ENCODE measurements at places on chromosomes 5 and 9. TPM values are rescaled to one million over a fixed set of nuclear protein-coding genes. Genes with fewer than 3 reads are reported as not detected.

IRGM gene
- 0.09 TPM for total RNA-seq

ADAMTS16 gene
- total RNA-seq, result not detected

DNA sequence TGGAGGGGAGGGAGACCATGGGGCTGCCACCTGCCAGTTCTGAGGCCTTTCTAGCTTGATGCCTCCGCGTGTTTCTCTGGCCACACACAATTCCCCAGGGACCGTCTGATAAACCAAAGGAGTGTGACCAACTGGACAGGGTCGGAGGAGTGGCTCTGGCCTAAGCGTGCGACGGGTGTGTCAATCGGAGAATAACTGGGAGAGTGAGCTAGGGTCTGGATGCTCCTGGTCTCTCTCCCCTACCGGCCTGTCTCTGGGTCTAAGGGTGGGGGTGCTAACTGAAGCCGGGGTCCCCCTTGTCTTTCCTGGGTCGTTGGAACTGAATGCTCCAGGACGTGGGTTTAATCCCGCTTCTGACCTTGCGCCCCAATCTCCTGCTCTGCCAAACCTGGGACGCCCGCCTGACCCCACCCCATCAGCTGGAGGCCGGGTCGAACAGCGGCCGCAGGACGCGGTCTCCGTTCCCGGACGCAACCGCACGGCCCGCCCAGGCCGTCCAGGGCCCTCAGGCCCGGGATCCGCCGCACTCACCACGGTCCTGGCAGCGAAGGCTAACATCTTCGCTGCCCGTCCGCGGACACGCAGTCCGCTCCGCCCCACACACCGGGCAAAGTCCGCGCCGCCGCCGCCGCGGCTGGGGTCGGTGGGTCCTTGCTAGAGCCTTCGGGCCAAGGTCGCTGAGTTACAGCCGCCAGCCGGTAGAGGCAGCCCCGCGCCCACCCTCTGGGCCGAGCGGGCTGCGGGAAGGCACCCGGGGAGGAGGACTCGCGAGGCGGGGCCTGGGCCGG lies 447 bp downstream of the CRAT start:
- peak; percentile 31 for DNase-seq

- DNase-seq, result no peak
Observed at GRCh38 chr9:98099898-98100297, 19.1 kb downstream of the TRIM14 start.

DNA sequence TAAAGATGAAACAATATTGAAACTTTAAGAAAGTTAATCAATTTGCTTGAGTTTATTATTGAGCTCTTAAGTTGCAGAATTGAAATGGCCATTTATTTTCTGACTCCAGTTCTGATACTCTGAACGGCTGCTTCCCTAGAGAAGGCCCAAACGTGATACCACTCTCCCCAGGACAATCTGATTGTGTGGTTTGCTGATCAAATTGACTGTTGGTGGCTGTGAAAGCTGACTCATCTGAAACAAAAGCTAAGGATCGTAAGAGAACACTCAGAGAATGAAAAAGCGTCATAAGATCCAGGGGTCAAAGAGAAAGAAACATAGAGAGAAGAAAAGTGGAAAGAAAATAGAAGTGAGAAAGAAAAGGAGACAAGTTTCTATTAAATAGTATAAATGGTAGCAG lies 147.2 kb downstream of the IZUMO3 start:
- no peak for DNase-seq

Data from fibroblast of the aortic adventitia (primary cell).